ENCODE measurements at places on chromosomes 13 and 19.

- DNase-seq: no peak
Observed at GRCh38 chr13:99797691-99798090, 173.9 kb downstream of the ZIC5 start.

DNA sequence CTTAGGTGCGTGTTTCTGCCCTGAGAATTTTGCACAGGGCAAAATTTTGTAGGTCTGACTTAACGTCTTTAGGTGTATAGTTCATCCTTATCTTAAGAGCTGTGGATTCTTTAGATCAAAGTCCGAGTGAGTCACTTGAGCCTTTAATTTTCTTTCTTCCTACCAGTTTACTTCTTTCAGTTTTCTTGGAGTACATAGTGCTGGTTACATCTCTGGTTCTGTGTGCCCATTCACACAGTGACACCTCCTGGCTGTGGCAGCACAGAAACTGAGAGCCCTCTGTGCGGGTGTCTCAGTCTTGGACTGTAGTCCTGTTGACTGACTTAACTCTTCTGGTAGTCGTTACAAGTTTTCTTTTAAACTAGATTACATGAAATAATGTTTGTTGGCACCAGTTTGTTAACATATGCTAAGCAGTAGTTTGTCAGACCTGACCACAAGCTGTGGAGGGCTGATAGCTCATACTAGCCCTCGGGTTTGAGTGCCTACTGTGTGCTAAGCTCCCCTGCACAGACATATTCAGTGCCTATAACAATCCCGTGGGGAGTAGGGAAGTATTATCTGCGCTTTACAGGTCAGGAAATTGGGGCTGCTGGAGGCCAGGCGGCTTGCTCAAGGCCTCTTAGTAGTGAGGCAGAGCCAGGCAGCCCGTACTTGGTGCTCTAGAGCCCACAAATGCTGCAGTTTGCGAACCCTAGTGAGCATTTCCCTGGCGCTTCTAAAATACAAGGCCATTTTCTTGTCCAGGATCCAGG is 1.6 kb downstream of the GATAD2A start:
- DNase-seq: no peak

GRCh38 chr13:101529422-101529821 is 76.9 kb downstream of the ITGBL1 start:
- DNase-seq: no peak

DNA sequence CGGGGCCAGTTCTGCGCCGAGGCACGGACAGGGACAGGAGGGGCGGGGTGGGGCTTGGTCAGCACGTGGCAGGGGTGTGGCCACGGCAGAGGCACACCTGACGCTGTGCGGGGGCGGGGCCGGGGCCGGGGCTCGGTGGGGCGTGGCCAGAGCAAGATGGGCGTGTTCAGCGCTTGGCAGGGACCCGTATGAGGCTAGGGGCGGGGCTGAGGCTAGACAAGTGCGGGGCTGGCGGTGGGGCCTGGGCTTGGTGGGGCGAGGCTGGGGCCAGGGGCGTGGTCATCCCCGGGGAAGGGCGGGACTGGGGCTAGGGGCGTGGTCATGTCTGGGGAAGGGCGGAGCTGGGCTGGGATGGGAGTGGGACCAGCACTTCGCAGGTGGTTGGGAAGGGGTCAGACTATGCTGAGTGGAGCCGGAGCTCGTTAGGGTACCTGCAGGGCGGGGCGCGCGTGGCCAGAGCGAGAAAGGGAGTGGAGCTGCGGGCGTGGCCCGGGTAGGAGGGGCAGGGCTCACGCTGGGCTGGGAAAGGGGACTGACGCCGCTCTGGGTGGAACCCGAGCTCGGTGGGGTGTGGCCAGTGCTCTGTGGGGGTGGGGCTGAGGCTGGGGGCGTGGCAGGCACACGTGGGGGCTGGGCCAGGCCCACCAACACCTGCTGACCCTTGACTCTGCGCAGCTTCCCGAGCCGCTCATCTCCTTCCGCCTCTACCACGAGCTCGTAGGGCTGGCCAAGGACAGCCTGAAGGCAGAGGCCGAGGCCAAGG is 12.8 kb downstream of the POLR2E start:
- no peak for DNase-seq

DNA sequence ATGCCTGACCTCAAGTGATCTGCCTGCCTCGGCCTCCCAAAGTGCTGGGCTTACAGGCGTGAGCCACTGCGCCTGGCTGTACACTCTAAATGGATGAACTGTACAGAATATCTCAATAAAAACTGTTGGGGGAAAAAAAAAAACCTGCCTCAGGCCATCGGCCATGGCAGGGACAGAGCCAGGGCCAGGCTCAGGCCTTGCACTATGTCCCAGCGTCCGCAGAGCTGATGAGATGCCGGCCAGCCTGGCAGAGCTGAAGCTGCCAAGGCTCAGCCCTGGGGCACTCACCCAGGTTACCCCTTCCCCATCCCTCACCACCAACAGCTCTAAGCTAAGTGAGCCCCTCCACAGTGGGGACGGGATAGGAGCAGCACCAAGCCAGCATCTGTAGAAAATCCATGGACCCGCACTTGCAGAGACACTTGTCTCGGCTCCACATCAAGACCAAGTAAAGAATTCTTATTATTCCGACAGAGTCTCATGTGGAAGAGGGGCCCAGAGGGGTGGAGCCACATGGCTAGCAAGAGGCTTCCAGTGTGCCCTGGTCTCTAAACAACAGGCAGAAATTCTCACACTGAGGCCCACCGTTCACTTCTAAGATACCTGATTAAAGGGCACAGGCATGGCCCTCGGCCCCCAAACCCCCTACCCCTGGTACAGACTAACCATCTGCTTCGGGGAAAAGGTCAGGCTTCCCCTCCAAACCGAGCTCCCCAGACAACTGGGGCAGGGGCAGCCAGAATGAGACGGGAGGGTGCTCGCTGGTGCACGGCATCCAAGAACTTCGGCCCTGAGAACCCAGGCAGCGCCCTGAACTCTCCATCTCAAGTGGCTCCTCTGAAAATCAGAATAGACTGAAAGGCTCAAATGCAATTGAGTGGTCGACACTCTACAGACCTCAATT is 5.8 kb downstream of the PPP6R1 start:
- no peak for DNase-seq

DNA sequence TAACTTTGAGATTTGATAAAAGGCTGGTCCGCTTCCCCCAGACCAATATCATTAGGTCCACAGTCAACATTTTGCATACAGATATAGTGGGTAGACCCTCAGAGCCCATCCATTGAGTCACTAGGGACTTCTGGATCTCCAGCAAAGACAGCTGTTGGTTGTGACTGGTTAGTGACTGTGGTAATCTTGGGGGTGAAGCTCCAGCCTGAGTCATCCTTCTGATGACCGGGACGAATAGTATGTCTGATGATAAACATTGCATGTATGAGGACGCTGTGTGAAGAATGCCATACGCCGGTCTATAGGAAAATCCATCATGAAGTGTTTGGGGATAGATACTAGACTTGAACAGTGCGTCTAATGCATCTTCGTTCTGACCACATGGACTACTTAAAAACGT is 307.0 kb downstream of the UQCRFS1 start:
- DNase-seq: no peak

DNA sequence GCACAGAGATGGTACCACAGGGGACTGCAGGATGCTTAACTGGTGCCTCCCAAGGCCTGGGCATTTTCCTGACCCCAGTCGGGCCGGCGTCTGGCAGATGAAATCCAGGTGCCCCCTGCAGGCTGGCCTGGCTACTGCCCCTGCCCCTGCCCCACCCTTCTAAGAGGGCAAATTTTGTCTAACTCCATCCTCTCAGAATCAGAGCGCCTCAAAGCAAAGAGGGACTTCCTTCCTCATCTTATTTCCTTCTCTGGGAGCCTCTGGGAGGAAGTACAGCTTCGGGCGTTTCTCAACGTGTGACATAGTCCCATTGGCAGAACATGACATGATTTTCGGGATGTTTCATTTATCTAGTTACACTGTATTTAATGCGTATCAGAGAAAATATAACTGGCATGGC is 2.7 kb downstream of the PRKACA start:
- DNase-seq: no peak

DNA sequence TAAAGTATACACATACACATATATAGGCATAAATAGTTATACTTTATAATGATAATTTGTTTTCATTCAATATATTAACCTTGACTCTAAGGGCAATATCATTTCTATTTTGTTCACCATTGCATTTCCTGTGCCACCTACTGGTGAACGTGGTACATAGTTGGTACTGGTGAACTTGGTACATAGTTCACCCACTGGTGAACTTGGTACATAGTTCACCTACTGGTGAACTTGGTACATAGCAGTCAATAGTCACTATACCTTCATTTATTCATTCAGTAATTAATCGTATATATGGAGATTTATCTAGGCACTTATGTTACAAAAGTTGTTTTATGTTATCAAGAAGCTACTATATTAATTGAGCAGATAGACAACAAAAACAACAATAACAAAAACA is 172.6 kb upstream of the ATXN8OS start:
- no peak for DNase-seq

GRCh38 chr13:24648983-24649687 is 31.1 kb upstream of the ATP12A start:
- DNase-seq: no peak

DNA sequence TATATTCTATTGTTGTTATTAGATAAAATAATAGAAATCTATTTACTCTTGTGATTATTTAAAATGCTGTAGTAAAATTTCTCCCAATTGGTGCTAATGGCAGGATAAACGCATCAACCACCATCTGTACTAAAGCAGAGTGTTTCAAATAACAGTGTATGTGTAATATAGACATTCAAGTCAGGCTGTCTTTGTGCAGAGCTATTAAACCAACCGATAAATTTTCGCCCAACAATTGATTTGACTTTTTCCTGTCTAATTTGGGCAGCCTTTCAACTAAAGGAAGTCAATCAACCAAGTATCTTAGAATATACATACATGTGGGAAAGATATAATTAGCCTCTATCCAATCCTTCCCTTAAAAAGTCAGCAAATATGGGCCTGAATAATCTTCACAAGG is 5.8 kb downstream of the AMER2 start:
- no peak for DNase-seq

DNA sequence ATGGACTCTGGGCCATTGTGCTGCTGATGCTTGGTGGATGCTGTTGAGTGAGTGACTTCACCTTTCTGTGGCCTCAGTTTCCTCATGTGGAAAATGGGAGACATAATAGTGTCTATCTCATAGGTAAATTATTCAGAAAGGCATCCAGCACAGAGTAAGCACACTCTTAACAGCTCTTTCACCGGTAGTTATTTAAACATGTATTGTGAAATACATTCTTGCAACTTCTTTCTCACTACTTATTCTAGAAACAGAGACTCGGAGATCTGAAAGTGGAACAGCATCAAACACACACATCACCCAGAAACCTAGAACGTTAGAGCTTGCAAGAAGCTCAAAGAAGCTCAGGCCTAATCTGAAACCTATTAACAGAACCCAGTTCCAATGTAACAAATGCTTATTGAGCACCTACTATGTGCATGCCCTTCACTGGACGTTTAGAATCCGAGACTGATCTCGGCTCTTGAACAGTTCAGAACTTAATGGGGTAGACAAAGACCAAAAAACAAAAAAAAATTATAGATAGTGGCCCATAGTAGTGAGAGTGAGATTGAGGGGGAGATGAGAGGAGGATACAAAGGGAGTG is 4.1 kb downstream of the ZSWIM9 start:
- DNase-seq: no peak

- DNase-seq: no peak
Observed at GRCh38 chr13:60756306-60756705, 359.3 kb downstream of the TDRD3 start.

GRCh38 chr13:43652760-43653159 is 134.0 kb downstream of the ENOX1 start:
- DNase-seq: no peak

DNA sequence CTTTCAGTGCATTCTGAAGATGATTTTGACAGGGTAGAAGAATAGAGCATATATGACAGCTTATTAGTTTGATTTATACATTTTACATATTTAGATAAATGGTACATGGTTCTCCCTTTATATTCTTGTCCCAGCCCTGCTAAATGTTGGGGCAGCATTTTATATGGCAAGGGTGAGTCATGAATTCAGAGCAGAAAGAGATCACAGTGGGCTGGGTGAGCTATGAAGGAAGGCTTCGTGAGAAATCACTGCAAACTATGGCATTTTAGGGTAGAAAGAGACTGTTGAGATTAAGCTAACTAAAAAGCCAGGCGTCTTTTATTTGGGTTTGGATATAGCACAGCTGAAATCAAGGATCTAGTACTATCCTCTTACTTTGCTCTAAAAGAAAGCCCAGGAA is 23.9 kb upstream of the METTL21C start:
- DNase-seq: no peak

DNA sequence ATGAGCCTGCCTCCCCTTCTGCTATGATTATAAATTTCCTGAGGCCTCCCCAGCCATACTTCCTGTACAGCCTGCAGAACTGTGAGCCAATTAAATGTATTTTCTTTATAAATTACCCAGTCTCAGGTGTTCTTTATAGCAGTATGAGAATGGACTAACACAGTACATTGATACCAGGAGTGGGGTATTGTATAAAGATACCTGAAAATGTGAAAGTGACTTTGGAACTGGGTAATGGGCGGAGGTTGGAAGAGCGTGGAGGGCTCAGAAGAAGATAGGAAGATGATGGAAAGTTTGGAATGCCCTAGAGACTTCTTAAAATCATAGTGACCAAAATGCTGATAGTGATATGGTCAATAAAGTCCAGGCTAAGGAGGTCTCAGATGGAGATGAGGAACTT is 32.8 kb downstream of the NEK5 start:
- no peak for DNase-seq

GRCh38 chr19:4871711-4872110 is 4.2 kb upstream of the PLIN3 start:
- DNase-seq: no peak

DNA sequence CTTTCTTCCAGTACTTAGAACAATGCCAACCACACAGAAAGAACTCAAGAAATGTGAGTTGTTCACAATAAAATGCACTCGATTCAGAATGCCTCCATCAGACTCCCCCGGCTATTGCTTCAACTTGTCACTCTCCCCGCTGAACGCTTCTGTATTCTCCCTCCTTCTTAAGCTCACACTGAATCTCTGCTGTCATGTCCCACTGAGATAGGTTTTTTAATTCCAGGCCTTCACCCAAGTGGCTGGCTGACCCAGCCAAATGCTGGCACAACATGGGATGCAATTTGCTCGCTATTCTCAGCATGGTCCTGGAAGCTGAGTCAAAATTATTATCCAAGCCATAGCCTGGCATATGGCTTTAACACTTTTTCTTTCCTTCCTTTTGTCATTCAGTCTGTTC is 76.8 kb upstream of the SERP2 start:
- no peak for DNase-seq

DNA sequence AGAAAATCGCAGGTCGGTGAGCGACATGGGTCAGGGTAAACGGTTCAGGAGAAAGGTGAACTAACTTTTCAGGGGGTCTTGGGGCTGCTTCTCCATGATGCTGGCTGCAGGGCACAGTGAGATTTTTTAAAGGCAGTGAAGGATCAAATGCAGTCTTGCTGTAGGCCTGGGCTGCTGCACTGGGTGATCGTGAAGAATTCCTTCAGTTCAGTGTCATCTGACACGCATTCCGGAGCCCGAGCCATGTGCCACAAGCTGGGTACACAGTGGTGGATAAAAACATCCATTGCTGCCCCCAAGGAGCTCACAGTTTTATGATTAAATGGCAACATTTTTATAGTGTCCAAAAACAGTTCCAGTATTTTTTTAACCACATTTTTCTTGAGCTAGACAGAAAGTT is 56.3 kb upstream of the GPR12 start:
- DNase-seq: no peak
